Islet precursor cell (in vitro differentiated cells): ENCODE measurements at places on chromosomes 2 and 18.
A peak's percentile ranks its signal among the peaks of the same experiment; 100 is the strongest.

DNA sequence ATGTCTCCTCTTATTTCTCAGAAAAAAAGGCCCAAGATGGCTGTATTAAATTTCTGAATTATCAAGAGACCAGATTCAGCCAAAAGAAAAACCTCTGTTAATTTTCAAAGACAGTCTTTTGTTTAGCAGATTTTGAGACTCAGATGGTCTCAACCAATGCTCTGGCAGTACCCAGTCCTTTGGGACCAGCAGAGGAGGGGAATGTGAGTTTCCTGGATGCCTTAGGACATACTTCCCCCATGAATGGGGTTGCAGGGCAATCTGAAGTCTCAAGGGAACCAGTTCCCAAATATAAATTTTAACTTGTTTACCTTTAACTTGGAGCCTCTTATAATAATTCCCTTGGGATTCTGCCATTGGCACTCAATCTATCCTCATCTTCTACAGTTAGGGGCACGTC, 107.8 kb upstream of the ZNF521 start:
- DNase-seq, result no peak

DNA sequence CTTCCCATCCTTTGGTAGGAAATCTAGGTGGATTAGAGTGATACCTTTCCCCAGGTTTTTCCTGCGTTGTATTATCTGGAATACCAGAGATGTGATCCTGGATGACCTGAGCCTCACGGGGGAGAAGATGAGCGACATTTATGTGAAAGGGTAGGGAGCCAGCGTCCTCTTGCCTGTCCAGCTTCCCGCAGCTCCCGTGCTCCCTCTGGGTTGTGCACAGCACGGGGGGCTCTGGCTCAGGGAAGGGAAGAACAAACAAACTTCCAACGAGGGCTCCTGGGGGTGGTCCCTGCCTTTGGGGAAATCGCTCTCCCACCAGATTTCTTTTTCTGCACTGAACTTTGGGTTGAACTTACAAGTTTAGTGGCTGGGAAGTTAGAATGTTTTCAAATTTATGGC, 215.7 kb downstream of the DYSF start:
- DNase-seq, result no peak

DNA sequence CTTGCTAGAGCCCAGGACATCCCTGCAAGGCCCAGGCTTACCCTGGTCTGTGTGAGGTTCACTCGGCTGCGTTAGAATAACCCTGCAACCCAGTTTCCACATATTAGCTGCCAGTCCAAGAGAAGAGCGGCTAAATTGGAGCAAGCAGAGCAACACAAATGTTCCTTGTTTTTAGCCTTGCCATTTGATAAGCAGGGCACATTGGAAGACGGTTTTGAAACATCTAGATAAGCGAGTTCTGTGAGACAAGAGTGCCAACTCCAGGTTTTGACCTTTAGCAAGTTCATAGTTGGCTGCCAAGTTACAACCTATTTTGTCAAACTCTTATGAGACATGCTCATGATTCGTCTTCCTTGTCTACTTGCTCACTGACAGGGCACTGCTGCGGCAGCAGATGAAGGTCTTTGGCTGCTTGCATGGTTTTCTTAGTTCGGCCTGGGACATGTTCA, 23.5 kb downstream of the DPP4 start:
- DNase-seq, result no peak

GRCh38 chr2:41610501-41611190, 437.2 kb upstream of the PKDCC start:
- no peak for DNase-seq

GRCh38 chr2:3449086-3449485, 69.6 kb downstream of the TRAPPC12 start:
- peak; percentile 35 for DNase-seq

DNA sequence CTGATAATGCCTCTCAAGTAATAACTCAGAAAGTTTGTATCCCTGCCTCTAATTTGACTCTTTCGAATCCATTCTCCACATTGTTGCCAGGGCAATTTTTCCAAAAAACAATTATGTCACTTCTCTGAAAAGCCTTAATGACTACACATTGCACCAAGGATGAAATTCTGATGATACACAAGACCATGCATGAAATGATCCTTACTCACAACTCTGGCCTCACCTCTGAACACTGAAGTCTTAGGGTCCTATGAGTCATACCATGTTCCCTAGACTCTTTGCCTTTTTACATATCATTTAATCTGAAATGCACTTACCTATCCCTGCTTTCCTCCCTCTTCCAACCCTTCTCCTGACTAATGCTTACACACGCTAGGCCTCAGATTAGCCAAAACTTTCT, 51.0 kb downstream of the WDPCP start:
- DNase-seq, result no peak

- DNase-seq, result no peak
Observed at GRCh38 chr2:60899892-60900249, 18.5 kb downstream of the REL start.

DNA sequence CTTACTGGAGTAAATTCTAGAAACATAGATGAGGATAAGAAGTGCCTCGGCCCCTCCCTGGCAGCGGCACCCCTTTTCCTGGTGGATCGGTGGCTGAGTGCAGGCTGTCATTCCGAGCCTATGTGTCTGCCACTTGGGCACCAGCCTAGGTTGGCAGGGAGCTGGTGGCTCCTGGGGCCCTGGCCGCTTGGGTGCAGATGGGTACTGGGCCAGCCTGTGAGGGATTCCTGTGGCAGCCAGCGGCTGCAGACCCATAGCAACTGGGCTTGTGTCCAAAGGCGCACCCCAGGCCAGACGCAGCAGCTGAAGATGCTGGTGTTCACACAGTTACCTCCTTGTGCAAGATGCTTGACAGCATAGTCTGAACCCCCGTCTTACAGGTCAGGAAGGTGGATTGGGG, 2.8 kb downstream of the SNORC start:
- DNase-seq, result no peak

DNA sequence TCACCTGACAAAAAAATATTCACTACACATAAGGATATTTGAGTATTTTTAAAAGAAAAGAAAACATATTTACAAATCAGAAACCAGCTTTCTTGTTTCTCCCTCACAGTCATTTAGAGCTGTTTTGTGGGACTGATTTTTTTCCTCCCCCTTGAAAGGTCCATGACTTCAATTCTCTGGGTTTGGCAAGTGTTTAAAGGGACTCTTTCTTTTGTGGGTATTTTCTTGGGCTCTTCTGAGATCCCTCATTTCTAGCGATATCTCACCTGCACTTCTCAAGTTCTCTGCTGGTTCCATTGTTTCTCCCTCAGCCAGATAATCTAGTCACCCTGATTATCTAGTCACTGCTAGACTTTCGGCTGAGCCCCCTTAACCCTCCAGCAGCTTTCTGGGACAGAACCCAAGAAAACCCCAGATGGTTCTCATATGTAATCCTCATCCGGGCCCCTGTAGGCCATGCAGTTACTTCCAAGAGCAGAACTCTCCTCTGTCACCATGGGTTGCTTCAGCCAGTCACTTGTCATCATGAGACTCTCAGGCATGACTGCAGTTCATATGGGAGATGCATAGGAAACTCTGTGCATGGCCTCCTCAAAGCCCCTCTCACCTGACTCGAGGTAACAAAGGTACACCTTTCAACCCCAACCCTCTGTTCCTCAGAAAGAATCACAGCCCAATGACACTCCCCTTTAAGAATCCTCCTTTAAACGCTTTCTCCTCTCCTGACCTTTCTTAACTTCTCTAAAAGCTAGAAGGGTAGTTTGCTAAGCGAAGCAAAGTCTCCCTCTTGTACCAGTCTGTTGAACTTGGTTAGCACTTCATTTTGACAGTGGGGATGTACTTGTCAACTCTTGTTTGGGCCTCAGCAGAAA, 36.7 kb upstream of the ITGA4 start:
- DNase-seq, result no peak

GRCh38 chr2:128753321-128753720, 434.7 kb upstream of the HS6ST1 start:
- DNase-seq, result no peak

- peak; percentile 49 for DNase-seq
Observed at GRCh38 chr2:3293221-3293620, 84.4 kb downstream of the EIPR1 start.

DNA sequence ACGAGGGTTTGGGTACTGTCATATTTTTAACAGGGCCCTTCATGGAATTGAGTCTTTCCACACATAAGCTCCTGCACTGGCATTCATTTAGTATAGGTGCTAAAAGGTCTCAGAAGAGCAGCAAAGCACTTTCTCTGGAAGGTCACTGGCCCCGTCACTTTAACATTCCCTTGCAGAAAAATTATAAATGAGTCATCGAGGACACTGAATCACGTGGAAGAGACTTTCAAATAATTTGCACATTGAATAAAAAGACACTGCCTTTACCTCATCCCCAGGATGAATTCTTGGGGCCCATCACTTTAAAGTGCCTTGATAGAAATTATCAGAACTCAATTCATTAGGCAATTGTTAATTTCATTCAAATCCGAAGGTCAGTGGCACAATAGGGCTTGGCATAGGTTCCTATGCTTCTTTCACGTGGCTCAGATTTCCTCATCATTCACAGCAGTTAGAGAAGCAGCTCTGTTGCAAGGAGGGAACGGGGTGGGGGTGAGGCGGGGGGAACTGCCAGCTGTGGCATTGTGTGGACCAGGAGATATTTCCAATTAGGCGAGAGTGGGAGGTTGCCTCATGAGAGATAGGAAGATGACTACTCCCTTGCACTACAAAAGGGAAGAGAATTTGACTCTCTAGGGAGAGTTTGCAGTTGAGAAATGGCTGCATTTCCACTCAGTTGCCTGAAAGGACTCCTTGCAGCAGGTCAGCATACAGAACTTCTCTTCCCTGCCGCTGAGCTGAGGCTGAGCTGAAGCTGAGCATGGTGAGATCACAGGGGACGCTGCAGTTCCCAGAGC, 86.3 kb upstream of the NPAS2 start:
- DNase-seq, result no peak

DNA sequence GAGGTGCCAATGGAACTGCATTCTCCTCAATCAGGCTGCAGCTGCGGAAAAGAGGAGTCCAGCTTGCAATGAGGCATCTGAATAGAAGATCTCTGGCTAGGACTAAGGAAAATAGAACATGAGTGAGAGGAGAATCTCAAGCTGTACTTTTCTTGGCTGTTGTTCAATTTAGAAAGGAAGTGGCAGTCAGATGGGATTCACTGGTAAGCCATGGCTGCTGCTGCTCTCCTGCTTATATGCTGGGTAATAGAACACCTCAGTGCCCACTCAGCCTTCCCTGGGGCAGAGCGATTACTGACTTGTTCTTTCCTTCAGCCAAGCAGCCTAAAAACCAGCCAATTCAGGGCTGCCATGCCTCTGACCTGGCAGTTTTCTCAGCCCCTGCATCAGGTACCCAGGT, 17.6 kb upstream of the CHST9 start:
- no peak for DNase-seq

DNA sequence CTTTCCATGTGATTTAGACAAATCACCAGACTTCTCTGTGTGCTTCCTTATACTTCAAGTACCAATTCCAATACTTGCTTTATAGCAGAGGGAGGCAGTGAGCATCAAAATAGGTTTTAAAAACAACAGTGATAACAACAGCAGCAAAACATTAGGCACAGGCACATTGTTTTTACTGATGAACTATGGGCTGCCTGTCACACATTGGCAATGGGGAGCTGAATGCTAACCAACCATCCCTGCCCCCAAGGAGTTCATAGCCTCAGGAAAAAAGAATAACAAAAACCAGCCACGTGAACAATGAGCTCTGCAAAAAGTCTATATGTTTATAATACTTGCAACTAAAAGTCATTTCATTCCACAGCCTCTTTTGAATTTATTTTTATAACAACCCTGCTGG, 287.9 kb upstream of the TRIB2 start:
- DNase-seq, result no peak
